Parietal lobe (tissue), 2 donors: ENCODE measurements at places on chromosomes 12 and 14. TPM values are rescaled to one million over a fixed set of nuclear protein-coding genes. Genes with fewer than 3 reads are reported as not detected.

GATC gene
- 30.0 TPM for total RNA-seq

ARG2 gene
- 40.7 TPM for total RNA-seq

SRP54 gene
- 71.4 TPM for total RNA-seq

SENP1 gene
- total RNA-seq: 39.1 TPM

RFX4 gene
- 9.4 TPM for total RNA-seq

GDF3 gene
- not detected for total RNA-seq

TMEM119 gene
- total RNA-seq: 0.94 TPM

IGFBP6 gene
- total RNA-seq: 3.8 TPM

ACSS3 gene
- 6.3 TPM for total RNA-seq

FOXA1 gene
- not detected for total RNA-seq

PLEKHD1 gene
- 0.31 TPM for total RNA-seq
